ENCODE measurements at places on chromosomes 5 and 9. TPM values are rescaled to one million over a fixed set of nuclear protein-coding genes. Genes with fewer than 3 reads are reported as not detected.
A peak's percentile ranks its signal among the peaks of the same experiment; 100 is the strongest.

The FST gene
- total RNA-seq, result 3.0 TPM

The SLC6A3 gene
- total RNA-seq, result 0.67 TPM

The EGR1 gene
- total RNA-seq, result 72.3 TPM

The EMB gene
- total RNA-seq, result 78.0 TPM

The PCDHGA4 gene
- 3.8 TPM for total RNA-seq

The GARNL3 gene
- total RNA-seq, result 49.1 TPM

The FBP2 gene
- total RNA-seq, result not detected

The GFPT2 gene
- total RNA-seq, result 8.2 TPM

The FAM169A gene
- total RNA-seq, result 12.9 TPM

- no peaks in the 10 kb centered on the region for H3K36me3 ChIP-seq
- H3K27me3 ChIP-seq, result no peaks in the 10 kb centered on the region
- no peak overlapping the region for H3K27ac ChIP-seq
- H3K4me1 ChIP-seq, result no peaks in the 10 kb centered on the region
- no peak overlapping the region for H3K4me3 ChIP-seq
Observed at GRCh38 chr5:167243463-167243862, 1048.0 kb upstream of the WWC1 start.

DNA sequence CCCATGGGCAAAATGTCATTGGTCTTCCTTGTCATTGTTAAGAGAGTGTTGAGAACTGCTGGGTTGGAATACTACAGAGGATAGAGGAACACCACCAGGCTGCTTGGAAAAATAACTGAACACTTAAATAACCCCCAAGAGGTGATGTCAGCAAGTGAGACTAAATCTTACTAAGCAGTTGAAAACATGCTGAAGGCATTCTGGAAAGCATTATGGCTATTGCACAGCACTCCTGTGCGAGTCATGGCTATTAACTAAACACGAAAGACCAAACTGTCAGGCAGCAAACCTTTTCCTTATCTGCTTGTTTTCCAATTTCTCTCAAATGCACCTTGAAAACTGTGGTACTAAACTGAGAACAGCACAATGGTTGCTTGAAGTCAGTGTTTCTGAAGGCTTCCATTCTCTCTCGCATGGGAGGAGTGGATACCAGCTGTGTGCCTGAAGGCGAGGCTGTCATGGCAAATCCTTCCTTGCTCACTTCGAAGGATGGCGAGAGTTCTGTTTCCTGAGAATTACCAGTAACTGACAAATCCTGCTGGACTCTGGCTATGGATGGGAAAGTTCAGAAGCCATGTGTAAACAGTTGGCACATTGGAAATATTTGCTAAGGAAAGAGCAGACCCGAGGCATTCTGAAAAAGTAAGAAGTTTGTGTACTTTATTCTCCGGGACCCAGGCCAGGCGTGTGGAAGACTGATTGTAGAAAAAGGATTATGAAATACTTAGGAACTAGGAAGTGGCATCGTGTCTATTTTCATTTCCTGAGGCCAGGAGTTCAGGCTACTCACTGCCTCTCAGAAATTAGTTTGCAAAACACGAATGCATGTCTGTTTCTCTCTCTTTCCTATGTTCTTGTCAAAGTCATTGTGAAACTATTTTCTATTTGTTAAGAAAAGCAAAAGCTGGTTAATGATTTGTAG, 182.1 kb downstream of the DMRT2 start:
- DNase-seq, result peak; percentile 71
- H3K36me3 ChIP-seq, result no peaks in the 10 kb centered on the region

- peaks cover 18% of the 10 kb centered on the region for H3K4me1 ChIP-seq
- H3K4me3 ChIP-seq, result no peak overlapping the region
- H3K27ac ChIP-seq, result no peak overlapping the region
- DNase-seq, result no peak
Observed at GRCh38 chr5:133963493-133964128, 4.8 kb downstream of the C5orf15 start.

- no peak for DNase-seq
- H3K27ac ChIP-seq, result no peak overlapping the region
- H3K36me3 ChIP-seq, result no peaks in the 10 kb centered on the region
- no peak overlapping the region for H3K4me3 ChIP-seq
Observed at GRCh38 chr5:2666081-2666480, 85.4 kb downstream of the IRX2 start.

- peak overlapping the region; percentile 96 for H3K4me3 ChIP-seq
- no peaks in the 10 kb centered on the region for H3K27me3 ChIP-seq
- peak; percentile 2 for DNase-seq
- peaks cover 6% of the 10 kb centered on the region for H3K36me3 ChIP-seq
- H3K4me1 ChIP-seq, result peaks cover 15% of the 10 kb centered on the region
Observed at GRCh38 chr9:132078699-132079356, 839 bp downstream of the MED27 start.

DNA sequence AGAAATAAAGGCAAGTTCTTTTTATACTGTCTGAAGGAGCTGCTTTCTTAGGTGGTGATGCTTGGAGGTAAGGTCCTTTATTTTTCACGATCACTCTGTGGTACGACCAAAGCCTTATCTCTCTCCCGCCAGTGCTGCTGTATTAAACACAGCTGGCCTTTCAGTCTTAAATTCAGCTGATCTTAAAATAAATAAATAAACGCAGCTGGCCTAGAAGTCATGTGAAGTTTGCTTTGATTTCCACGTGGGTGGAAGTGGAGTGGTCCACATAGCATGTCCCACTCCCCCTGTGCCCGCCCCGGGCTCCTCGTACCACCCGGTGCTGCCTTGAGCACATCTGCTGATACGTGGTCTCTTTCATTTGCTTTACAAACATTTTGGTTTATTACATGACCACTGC, 260.4 kb downstream of the FANCC start:
- H3K36me3 ChIP-seq, result no peaks in the 10 kb centered on the region
- H3K4me1 ChIP-seq, result peaks cover 70% of the 10 kb centered on the region
- no peak overlapping the region for H3K27ac ChIP-seq
- no peaks in the 10 kb centered on the region for H3K27me3 ChIP-seq

GRCh38 chr5:53069626-53070025, 39.9 kb downstream of the MOCS2 start:
- DNase-seq, result no peak
- no peak overlapping the region for H3K4me3 ChIP-seq
- H3K27ac ChIP-seq, result no peak overlapping the region
- no peaks in the 10 kb centered on the region for H3K4me1 ChIP-seq
- H3K27me3 ChIP-seq, result no peaks in the 10 kb centered on the region

DNA sequence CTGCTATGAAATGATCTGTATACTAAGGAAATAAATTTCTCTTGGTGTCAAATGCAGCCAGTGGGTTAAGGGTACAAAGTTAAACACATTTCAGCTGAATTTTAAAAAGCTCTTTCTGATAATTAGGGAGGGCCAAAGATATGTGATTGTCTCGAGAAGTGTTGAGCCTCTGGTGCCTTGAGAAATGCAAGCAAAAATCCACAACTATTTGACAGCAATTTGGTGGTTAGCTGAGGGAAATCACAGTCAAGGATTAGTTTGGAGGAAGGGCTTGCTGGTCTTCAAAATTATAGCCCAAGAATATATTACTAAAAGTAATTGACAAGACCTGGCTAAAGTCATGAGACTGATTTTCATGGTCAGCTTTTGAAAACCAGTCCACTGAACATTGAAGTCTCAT, 255.7 kb upstream of the PPP1R2B start:
- H3K4me3 ChIP-seq, result no peak overlapping the region
- H3K4me1 ChIP-seq, result no peaks in the 10 kb centered on the region
- H3K27me3 ChIP-seq, result no peaks in the 10 kb centered on the region
- DNase-seq, result no peak
- no peaks in the 10 kb centered on the region for H3K36me3 ChIP-seq

GRCh38 chr5:14364096-14364495, 217.5 kb upstream of the OTULINL start:
- H3K27ac ChIP-seq, result no peak overlapping the region
- no peaks in the 10 kb centered on the region for H3K4me1 ChIP-seq
- no peak for DNase-seq
- no peaks in the 10 kb centered on the region for H3K27me3 ChIP-seq
- no peak overlapping the region for H3K4me3 ChIP-seq

- no peaks in the 10 kb centered on the region for H3K27me3 ChIP-seq
- no peaks in the 10 kb centered on the region for H3K36me3 ChIP-seq
- H3K4me1 ChIP-seq, result no peaks in the 10 kb centered on the region
- no peak for DNase-seq
Observed at GRCh38 chr9:80557256-80557655, 985.5 kb downstream of the TLE4 start.

DNA sequence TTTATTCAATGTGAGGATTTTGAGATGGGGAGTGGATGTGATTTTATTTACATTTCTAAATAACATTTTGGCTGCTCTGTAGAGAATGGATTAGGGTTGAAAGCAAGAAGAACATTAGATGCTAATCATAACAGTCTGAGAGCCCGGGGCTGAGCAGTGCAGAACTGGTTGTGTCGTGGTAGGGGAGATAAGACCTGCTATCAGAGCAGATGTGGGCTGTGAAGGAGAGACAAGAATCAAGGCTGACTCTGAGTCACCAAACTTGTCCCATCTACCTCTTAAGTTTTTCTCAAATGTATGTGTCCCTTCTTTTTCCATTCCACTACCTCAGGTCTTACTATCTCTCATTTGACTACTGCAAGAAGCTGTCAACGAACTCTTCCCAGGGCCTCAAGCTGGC, 35.4 kb upstream of the SLC28A3 start:
- no peak overlapping the region for H3K27ac ChIP-seq
- H3K4me3 ChIP-seq, result no peak overlapping the region
- no peaks in the 10 kb centered on the region for H3K36me3 ChIP-seq

DNA sequence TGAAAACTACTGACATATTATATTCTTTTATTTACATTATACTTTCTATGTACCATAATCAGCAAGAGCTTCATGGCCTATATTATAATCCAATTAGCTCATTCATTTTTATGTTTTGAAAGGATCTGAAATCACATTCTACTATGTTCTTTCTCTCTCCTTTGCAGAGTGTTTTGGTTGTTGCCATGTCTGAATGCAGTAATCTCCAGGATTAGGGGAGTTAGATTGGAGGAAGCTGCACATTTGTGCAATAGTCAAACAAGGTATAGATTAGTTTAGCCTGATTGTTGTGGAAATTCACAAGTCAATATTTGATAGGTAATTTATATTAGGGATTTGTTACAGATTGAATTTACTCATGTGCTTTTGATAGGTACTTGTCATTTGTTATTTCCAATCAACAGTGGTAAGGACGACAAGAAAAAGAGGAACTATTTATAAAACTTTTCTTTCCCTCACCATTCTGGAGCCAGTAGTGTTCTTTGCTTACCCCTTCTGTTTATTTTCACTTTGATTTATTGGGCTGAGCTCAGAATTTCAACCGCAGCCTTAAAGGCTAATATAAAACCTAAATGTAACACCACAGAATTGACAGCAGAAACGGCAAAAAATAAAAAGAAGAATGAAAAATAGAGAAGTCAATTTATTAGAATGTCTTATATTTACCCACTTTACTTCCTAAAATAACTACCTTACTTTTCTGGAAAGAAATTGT, 597.0 kb downstream of the CHSY3 start:
- no peak overlapping the region for H3K4me3 ChIP-seq
- DNase-seq, result no peak
- H3K27ac ChIP-seq, result no peak overlapping the region
- H3K36me3 ChIP-seq, result no peaks in the 10 kb centered on the region
- H3K27me3 ChIP-seq, result no peaks in the 10 kb centered on the region
- H3K4me1 ChIP-seq, result no peaks in the 10 kb centered on the region

- peak overlapping the region; percentile 45 for H3K4me3 ChIP-seq
- peak overlapping the region; percentile 97 for H3K27ac ChIP-seq
- peaks cover 13% of the 10 kb centered on the region for H3K4me1 ChIP-seq
- H3K27me3 ChIP-seq, result no peaks in the 10 kb centered on the region
- DNase-seq, result no peak
- no peaks in the 10 kb centered on the region for H3K36me3 ChIP-seq
Observed at GRCh38 chr5:98929710-98930298, 997 bp upstream of the CHD1 start.

GRCh38 chr9:112091810-112092209, 83.3 kb downstream of the SUSD1 start:
- DNase-seq, result peak; percentile 79
- H3K4me1 ChIP-seq, result peaks cover 4% of the 10 kb centered on the region
- no peaks in the 10 kb centered on the region for H3K27me3 ChIP-seq
- no peak overlapping the region for H3K4me3 ChIP-seq

DNA sequence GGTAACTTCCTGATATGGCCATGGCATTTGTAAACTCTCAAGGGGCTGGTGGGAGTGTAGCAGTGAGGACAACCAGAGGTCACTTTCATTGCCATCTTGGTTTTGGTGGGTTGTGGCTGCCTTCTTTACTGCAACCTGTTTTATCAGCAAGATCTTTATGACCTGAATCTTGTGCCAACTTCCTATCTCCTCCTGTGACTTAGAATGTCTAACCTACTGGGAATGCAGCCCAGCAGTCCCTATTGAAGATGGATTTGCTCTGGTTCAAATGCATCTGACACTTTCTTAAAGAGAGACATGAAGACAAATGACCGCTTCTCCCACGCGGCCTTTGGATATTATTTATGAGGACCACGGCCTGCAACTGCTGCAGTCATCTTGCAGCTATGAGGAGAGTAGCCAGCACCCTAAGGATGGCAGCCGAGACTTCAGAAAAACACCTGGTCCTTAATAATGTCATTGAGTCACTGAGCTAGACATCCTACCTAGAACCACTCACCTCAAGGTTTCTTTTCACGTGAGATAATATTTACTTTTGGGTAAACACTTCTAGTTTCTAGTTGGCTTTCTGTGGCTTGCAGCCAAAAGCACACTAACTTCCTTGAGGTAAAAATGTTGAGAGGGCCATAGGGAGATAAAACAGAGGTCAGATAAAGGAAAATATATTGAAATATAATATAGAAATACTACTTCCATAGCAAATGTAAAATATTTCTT, 28.2 kb downstream of the CETN3 start:
- no peak overlapping the region for H3K4me3 ChIP-seq
- H3K27ac ChIP-seq, result no peak overlapping the region
- no peaks in the 10 kb centered on the region for H3K36me3 ChIP-seq
- no peaks in the 10 kb centered on the region for H3K4me1 ChIP-seq

GRCh38 chr5:124054564-124054963, 542.6 kb downstream of the CSNK1G3 start:
- H3K36me3 ChIP-seq, result no peaks in the 10 kb centered on the region
- H3K27me3 ChIP-seq, result no peaks in the 10 kb centered on the region
- DNase-seq, result no peak
- no peak overlapping the region for H3K4me3 ChIP-seq

DNA sequence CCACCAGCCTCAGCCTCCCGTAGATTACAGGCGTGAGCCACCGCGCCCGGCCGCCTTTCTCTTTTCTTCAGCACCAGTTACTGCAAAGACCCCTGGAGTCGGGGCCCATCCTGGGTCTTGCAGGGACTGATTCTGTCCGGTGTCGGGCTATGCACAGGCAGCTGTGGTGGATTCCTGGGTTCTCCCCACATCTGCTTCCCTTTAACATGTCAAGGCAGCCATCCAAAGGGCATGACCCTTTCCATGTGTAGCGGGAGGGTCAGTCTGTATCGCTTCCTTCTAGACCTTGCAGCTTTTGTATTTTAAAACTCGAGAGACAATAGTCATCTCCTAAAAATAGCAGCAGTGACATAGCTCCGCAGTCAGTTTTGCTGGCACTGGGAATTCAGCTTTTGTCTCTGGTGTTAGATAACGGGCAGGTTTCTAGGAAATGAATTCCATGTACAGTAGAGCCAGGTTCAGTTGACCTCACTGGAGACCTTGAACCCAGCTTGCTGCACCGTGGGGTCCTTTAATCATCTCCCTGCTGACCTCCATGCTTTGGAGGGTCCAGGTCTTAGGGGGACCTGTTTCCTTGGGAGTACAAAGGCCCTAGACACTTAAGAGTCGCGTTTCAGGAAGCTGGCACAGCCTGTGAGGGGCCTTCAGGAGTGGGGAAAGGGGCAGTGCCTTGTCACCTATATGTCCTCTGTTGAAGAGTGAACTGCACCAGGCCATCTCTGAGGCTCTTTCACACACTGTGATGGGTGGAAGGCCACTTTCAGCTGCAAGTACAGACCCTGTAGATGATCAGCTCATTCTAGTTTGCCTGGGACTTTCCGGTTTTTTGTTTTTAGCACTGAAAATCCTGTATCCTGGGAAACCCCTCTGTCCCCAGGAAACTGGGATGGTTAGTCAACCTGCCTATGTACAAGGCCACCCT, 13.8 kb downstream of the ANKRD33B start:
- H3K36me3 ChIP-seq, result no peaks in the 10 kb centered on the region
- no peak overlapping the region for H3K27ac ChIP-seq
- H3K4me1 ChIP-seq, result peaks cover 5% of the 10 kb centered on the region

Measured in thyroid gland (tissue), 4 donors.